ENCODE measurements at places on chromosomes 1 and 21. TPM values are rescaled to one million over a fixed set of nuclear protein-coding genes. Genes with fewer than 3 reads are reported as not detected.

DNA sequence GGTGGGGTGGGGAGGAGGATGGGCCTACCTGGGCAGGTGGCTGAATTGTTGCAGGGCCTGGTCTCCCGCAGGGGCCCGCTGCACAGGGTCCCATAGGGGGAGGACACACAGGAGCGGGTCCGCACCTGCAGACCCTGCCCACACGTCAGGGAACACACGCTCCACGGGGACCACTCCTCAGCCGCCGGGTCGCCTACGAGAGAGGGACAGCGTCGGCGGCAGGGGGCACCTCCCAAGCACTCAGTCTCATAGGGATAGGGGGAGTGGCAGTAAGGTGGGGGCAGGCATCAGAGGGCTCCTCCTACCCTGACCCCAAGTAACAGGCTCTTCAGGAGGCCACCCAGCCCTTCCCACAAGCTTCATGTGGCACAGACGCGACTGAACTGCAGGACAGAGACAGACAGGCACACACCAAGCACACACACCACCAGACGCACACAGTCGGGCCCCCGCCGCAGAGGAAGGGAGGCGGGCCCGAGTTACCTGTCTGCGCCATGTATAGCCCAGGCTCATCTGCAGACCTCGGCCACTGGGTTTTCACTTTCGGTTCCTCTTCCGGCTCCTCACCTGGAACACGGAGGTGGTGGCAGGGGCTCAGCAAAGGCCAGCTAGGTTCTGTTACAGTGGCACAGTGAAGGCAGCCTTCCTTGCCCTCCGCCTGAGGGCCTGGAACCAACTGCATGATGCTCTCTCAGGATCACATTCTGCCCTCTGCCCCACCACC is 19.8 kb downstream of the ADGRB2 start:
- H3K27me3 ChIP-seq, result no peaks in the 10 kb centered on the region
- no peak for DNase-seq
- no peak overlapping the region for H3K4me3 ChIP-seq
- H3K4me1 ChIP-seq, result no peaks in the 10 kb centered on the region

HRNR gene
- not detected for total RNA-seq

HCRTR1 gene
- not detected for total RNA-seq

LHX8 gene
- 1.3 TPM for total RNA-seq

DNA sequence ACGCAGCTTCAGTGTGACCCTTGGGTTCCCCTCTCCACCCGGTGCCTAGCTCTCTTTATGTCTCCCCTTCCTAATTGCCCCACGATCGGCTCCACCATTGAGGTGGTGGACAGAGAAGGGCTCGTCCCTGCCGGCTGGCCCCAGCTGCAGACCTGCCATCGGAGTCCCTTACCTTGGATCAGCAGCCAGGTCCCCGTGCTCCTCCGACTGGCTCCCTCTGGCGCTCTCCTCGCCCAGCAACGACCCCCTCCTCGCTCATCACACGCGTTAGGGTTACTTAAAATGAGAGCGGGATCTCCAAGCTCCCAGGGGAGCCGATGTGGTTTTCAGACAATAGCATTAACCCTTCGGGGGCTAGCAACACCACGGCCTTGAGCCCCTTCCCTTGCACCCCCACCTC is 8.1 kb upstream of the ETV3L start:
- H3K4me3 ChIP-seq, result no peak overlapping the region
- H3K4me1 ChIP-seq, result no peaks in the 10 kb centered on the region
- no peak overlapping the region for H3K27ac ChIP-seq
- no peak for DNase-seq
- no peaks in the 10 kb centered on the region for H3K36me3 ChIP-seq
